ENCODE measurements at places on chromosomes 3 and 15. TPM values are rescaled to one million over a fixed set of nuclear protein-coding genes. Genes with fewer than 3 reads are reported as not detected.

The C3orf20 gene
- not detected for total RNA-seq

The CAPN3 gene
- total RNA-seq: 6.8 TPM

The EPHB1 gene
- total RNA-seq: 0.74 TPM

The SI gene
- total RNA-seq: 42.4 TPM

The GOLGA6D gene
- total RNA-seq: not detected

The CLDN11 gene
- 7.2 TPM for total RNA-seq

The CHRD gene
- 2.0 TPM for total RNA-seq

The HDC gene
- total RNA-seq: 4.1 TPM

GRCh38 chr3:129025691-129026435, 24.8 kb downstream of the EFCC1 start:
- no peak for DNase-seq

- DNase-seq: no peak
Observed at GRCh38 chr3:119973018-119973646, 121.1 kb downstream of the GSK3B start.

DNA sequence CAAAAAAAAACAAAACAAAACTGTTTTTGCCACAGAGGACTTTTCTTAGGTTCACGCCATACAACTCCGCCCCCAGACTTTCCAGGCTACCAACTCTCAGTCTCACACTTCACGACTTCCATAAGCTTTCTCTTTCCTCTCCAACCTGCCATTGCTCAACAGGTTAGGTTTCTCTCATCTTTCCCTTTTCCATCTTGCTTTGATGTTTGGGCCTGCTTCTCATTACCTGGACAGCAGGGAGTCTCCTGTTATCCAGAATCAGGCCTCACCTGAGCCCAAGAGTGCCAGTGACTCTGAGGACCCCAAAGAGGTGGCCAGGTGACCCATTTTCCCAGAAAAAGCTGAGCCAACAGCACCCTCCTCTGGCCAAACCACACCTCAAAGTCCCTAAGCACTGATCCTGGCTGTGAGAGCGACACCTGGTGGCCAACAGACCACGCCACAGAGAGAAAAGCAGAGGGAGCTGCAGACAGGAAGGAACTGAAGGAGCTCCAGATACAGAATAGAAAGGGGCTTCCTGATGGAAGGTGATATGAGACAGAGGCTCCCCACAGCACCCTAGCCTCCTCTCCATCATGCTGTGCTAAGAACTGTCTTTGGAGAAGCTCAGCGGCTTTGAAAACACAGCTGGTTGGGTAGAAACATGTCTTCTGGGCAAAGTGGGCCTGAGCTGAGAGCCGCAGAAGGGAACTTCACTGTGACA, 4.0 kb downstream of the CCDC51 start:
- DNase-seq: peak; percentile 92

GRCh38 chr15:63843901-63844317, 10.2 kb upstream of the HERC1 start:
- DNase-seq: no peak

DNA sequence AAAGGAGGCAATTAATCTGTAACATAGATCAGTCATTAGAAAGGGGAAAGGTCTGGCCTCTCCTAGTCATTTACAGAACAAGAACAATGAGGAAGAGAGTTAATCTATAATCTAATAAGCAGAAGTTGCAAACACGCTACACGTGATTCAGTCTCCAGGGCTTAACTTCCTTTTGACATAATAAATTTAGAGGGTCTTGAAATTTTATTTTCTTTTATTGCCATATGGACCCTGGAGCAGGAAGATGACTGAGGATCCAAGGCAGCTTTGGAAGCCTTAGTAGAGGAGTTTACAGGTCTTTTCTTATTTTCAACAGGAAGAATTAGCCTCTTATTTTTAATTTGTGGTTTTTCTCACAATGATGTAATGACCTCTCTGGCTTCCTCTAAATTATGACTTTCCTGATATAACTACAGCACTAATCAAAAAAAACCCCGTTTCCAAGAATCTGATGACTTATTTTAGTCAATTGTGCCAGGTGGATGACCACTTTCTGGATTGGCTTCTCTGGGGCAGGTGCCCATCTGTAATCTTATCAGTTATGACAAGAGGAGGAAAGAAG, 32.2 kb downstream of the ADGRG7 start:
- no peak for DNase-seq

DNA sequence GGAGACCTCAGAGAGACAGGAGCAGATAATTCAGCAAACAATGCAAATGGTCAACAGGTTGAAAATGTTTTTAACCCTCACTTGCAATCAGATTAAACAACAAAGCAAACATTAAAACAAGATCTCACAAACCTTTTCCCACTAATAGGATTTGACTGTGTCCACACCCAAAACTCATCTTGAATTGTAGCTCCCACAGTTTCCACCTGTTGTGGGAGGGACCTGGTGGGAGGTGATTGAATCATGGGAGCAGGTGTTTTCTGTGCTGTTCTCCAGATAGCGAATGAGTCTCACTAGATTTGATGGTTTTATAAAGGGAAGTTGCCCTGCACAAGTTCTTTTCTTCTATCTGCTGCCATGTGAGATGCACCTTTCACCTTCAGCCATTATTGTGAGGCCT, 1.3 kb upstream of the LYSMD4 start:
- DNase-seq: peak; percentile 45

DNA sequence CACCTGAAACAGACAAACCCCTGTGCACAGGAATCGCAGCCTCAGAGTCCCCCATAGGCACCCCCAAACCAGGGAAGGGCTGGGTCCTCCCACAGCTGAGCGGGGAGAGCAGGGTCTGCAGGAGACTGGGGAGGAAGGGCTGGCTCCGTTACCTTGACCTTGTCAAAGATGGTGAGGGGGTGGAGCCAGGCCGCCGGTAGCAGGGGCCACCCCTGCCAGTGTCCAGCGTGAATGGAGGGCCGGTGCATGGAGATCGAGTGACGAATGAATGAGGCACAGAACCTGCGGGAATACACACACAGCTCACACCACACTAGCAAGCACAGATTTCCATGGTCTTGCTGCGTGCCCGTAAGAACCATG, 102.2 kb downstream of the TMEM266 start:
- DNase-seq: no peak

DNA sequence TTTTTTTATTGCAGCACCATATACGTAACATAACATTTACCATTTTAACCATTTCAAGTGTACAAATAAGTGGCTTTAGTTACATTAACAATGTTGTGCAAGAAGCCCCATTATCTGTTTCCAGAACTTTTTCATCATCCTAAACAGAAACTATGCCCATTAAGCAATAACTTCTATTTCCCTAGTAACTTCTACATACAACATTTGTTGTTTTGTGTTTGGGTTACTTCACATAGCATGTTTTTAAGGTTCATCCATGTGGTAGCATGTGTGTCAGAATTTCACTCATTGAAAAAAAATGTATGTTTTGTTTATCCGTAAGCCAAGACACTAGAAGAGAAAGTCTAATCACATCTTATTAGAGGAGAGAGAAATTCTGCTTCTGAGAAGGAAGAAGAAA, 450.5 kb upstream of the PDZRN3 start:
- DNase-seq: no peak

DNA sequence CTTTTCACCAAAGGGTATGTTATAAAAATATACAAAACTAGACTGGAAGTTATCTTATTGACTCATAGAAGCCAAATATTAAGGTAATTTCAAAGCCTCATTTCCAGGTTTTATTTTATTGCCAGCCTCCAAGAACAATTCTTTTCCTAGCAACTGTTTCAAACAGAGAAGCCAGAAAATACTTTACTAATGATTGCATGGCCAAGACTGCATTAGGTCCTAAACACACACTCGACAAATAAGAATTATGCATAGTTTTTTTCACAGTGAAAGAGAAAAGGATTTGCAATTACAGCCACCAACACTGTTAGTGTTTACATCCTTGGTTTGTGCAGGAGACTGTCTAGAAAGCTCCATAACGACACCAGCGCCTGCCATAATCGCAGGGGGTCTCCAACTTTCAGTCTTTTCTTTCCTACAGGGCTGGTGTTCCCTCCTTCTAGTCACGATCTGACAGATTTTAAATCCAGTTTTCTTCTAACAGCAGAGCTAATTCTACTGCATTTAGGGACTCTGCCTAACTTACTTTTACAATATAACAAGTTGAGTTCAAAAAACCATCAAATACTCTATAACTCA, 58.1 kb downstream of the CLASP2 start:
- no peak for DNase-seq

DNA sequence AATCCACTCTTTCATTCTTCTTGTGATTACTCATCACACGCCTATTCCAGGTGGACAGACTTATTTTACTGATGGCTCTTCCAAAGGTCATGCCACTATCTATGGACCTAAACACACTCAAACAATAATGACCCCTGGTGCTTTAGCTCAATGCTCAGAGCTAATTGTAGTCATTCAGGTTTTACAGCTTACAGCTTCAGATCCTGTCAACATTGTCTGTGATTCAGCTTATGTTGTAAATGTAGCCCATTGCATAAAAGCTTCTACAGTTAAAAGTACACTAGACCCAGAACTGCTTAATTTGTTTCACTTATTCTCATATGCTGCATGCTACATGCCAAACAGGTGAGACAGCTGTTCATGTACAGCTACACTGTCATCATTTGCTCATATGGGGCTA, 49.2 kb downstream of the LSM3 start:
- peak; percentile 24 for DNase-seq

DNA sequence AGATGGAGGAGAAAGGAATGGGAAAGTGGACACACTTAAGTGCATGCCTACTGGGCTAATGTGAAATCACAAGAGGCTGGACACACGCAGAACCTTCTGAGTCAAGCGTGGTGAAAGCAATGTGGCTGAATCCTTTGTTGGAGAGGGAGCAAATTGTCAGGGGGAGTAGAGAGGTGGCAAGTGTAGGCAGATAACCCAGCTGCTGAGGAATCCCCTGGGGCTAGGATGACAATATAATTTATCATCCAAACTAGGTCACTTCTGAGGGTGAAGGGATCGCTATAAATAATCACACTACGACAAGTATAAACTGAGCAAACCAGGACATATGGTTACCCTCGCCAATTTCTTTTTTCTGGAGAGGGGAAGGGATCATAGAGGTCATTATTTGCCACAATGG, 28.7 kb downstream of the TAMM41 start:
- DNase-seq: no peak

DNA sequence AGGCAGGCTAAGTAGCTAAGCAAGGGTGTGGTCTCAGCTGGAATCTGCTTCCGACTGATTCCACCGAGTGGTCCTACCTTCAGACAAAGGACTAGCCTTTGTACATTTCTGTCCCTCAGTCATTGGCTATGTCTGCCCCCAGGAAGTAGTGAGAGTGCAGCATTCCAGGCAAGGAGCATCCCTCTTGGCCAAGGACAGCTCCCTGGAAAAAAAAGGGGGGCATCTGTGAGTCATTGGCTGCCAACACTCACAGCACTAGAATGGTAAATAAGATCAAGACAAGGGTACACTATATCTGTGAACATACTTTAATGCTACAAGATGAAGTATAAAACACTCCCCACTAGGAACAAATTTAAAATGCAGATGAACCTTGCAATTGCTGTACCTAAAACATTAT, 66.8 kb downstream of the STAC start:
- DNase-seq: no peak

GRCh38 chr3:79651536-79652065, 116.2 kb downstream of the ROBO1 start:
- DNase-seq: no peak

- no peak for DNase-seq
Observed at GRCh38 chr3:53696401-53697172, 149.6 kb downstream of the CHDH start.

DNA sequence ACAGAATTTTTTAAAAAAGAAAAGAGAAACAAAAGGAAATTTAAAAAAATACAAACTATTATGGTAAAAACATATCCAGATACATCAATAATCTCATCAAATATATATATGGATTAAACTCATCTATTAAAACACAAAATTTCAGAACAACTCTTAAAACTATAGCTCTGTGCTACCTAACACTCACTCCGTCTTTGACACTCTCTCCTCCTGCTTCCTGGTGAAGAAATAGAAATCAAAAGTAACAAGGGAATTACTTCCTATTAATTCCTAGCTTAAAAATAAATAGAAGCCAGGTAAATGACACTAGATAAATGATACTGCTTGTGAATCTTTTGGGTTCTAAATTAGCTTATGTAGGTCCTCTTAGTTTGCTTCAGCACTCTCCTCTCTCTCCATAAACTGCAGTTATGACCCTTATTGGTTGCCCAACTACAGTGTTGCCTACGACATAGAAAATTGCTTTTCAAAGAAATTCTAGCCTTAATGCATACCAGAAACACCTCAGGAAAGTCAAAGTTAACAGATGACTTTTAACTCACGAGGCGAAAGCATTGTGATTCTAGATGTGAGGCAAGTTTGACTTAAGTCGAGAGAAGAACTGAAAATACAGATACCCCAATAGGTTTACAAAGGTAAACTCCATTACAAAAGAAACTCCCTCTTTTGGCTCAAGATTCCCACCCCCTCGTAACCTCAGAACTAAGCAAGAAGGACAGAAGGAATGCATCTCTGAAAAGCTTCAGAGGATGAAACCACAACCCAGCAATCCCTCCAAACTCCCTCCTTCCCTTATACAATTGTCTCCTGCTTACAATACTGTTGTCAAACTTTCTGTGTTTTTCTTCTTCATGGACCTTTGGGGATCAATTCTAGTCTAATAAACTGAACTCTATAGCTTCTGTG, 394.7 kb downstream of the FGF12 start:
- no peak for DNase-seq

- DNase-seq: no peak
Observed at GRCh38 chr3:120560304-120561250, 35.6 kb upstream of the NDUFB4 start.

Data from colonic mucosa (tissue), 4 donors.